ENCODE measurements at places on chromosomes 1 and 21. TPM values are rescaled to one million over a fixed set of nuclear protein-coding genes. Genes with fewer than 3 reads are reported as not detected.
A peak's percentile ranks its signal among the peaks of the same experiment; 100 is the strongest.

DNA sequence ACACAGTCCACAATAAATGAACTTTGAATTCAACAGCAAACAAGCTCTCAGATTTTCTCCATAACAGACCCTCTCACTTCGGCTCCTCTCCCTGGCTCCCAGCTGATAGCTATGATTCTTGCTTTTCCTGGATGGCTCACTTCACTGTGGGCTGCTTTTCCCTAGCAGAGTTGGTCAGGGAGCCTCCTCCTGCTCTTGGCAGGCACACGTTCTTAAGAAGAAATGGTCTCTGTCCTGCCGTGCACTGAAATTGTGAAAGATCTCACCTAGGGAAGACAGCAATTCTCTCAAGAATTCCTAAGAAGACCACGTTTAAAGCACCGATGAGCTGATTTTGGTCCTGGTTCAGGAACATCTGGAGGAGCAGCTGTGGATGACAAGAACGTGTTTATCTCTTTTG lies 148.5 kb upstream of the KCNK2 start:
- H3K36me3 ChIP-seq = no peaks in the 10 kb centered on the region
- DNase-seq = no peak
- no peak overlapping the region for H3K27ac ChIP-seq
- no peaks in the 10 kb centered on the region for H3K4me1 ChIP-seq
- H3K4me3 ChIP-seq = no peak overlapping the region

- H3K27ac ChIP-seq = no peak overlapping the region
- H3K36me3 ChIP-seq = no peaks in the 10 kb centered on the region
- H3K4me3 ChIP-seq = no peak overlapping the region
Measured at GRCh38 chr21:17834639-17835354, 15.6 kb upstream of the C21orf91 start.

DNA sequence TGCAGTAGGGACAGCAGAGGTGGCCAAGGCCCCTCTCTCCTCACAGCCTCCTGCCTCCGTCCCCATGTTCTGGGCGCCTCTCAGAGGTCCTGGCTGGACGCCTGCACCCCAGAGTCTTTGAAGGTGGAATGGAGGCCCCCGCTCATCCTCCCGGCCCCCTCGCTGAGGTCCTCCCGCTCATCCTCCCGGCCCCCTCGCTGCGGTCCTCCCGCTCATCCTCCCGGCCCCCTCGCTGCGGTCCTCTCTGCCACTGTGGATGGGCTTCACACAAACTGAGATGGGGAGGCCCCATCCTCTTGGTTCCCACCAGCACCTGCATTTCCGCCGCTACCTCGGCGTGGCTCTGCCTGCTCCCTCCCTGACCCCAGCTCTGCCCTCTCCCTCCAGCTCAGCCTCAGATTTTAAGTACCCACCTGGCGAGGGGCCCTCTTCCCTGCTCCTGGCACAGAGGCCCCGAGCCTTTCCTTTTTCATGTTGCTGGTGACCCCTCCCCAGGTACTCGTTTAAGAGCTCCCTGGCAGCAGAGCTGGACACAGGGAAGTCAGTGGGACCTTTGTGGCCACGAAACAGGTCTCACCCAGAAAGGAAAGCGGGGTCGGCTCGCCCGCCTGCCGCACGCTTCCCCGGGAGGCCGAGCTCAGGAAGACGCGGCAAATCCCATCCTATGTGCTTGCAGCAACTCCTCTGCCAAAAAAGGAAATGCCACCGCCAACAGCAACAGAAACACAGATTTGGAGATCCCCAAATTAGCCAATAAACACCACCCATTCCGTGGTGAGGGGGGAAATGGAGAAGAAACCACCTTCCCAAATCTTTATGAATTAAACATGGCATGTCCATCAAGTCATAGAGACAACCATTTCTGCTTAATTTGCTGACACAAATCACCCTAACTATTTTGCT lies 143.7 kb downstream of the PRDM16 start:
- DNase-seq = no peak
- no peak overlapping the region for H3K27ac ChIP-seq
- no peaks in the 10 kb centered on the region for H3K36me3 ChIP-seq
- no peaks in the 10 kb centered on the region for H3K27me3 ChIP-seq

DNA sequence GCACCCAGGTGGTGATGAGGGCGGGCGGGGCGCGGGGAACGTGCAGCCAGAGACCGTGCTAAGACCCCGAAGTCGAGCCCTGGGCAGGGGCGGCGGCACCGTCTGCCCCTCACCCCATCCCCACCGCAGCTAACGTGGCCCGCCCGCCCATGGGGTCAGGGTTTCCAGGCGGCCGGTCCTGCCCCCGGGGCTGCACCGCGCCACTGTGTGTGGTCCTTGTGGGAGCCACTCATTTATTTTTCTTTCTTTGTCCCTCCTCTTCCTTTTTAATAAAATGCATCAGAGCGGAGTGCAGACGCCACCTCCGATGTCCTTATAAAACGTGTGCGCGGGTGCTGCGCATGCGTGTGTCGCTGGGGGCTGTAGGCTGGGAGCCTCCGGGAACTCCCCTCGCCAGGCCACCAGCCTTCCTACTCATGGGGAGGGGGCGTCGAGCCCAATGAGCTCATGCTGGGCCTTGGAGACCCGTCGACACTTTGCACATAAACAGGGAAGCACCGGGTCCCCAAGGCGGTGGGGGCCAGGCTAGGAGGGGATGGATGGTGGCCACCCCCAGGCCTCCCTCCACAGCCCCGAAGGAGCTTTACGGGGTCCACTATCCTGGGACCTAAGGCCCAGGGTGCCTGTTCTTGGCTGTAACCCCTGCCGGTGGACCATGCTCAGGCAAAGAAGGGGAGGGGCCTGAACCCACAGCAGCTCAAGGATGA lies 59.9 kb downstream of the WNT9A start:
- H3K27ac ChIP-seq = peak overlapping the region; percentile 75
- H3K36me3 ChIP-seq = no peaks in the 10 kb centered on the region
- peaks cover 9% of the 10 kb centered on the region for H3K4me1 ChIP-seq
- peak overlapping the region; percentile 34 for H3K4me3 ChIP-seq

GRCh38 chr1:65009176-65009575 lies 42.8 kb upstream of the JAK1 start:
- H3K27me3 ChIP-seq = no peaks in the 10 kb centered on the region
- no peak overlapping the region for H3K27ac ChIP-seq
- no peak overlapping the region for H3K4me3 ChIP-seq
- DNase-seq = no peak
- no peaks in the 10 kb centered on the region for H3K4me1 ChIP-seq
- no peaks in the 10 kb centered on the region for H3K36me3 ChIP-seq

GRCh38 chr1:169326261-169326955 lies 41.2 kb downstream of the NME7 start:
- H3K4me3 ChIP-seq = no peak overlapping the region
- no peaks in the 10 kb centered on the region for H3K27me3 ChIP-seq
- H3K4me1 ChIP-seq = no peaks in the 10 kb centered on the region
- DNase-seq = no peak

DNA sequence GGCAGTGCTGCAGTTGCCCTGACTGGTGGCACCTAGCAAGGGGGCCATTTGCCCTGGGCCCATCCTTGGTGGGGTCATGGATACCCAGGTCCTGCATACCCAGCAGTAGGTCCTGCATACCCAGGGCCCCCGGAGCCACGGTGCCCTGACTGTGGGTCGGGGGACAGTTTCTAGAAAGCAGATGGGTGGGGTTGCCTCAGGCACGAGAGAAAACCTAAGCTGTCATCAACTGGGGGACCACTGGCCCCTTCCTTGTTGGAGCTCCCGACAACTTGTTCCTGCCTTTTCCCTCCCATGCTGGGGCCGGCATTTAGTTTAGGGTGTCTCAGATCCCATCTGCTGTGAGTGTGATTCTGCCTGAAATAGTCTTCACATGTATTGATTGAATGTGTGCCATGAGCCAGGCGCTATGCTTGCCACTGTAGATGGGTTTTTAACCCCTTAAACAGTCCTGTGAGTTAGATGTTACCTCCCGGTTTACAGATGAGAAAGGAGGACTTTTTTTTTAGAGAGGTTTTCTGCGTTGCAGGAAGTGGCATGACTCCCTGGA lies 15.6 kb downstream of the SPSB1 start:
- H3K36me3 ChIP-seq = no peaks in the 10 kb centered on the region
- no peak for DNase-seq
- H3K27me3 ChIP-seq = no peaks in the 10 kb centered on the region
- no peak overlapping the region for H3K27ac ChIP-seq
- H3K4me1 ChIP-seq = peaks cover 21% of the 10 kb centered on the region

DNA sequence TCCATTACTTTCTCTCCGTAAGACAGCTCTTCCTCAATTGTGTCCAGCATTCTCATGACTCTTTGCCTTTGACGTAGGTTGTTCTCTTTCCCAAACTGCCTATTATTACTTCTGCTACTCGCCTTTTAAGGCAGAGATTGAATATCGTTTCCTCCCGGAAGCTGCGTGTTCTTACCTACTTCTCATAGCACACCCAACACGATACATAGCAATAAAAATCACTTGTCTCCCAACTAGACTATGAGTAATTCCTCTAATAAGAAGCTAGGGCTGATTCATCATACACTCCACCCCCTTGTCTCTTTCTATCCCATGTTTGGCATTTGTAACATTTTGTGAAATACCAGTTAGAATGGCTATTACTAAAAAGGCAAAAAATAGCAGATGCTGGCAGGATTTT lies 55.8 kb upstream of the SGIP1 start:
- H3K27ac ChIP-seq = no peak overlapping the region
- no peaks in the 10 kb centered on the region for H3K36me3 ChIP-seq
- no peak for DNase-seq

DNA sequence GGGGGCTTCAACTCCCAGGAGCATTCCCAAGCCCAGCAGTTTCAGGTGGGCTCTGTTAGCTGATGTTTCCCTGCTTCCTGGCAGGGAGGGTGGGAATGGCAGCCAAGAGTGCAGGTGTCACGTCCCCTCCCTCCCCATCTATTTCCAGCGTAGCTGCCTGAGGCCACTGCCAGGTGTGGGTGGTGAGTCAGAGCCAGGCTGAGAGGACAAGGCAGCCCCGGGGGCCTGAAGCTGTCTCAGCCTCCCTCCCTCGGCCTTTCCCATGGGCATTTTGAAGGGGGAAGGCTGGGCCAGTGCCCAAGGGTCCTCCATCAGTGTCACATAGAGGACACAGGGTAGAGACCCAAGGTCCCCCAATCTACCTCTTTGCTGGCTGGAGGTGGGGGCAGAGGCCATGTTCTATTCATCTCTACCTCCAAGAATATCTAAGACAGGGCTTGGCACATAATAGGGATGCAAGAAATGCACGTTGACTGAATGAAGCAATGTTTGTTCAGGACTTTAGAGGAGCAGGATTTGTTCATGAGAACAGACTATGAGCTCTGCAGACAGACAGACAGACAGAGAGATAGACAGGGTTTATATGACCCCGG lies 34.4 kb upstream of the ID3 start:
- H3K4me1 ChIP-seq = no peaks in the 10 kb centered on the region
- no peak overlapping the region for H3K27ac ChIP-seq
- H3K27me3 ChIP-seq = no peaks in the 10 kb centered on the region
- DNase-seq = no peak
- no peak overlapping the region for H3K4me3 ChIP-seq
- no peaks in the 10 kb centered on the region for H3K36me3 ChIP-seq

GRCh38 chr21:25005388-25005787 lies 601.9 kb downstream of the MRPL39 start:
- H3K27ac ChIP-seq = no peak overlapping the region
- no peak for DNase-seq
- H3K36me3 ChIP-seq = no peaks in the 10 kb centered on the region

- H3K36me3 ChIP-seq = no peaks in the 10 kb centered on the region
- H3K4me3 ChIP-seq = no peak overlapping the region
- no peak overlapping the region for H3K27ac ChIP-seq
Measured at GRCh38 chr1:199218533-199218932, 579.7 kb downstream of the PTPRC start.

- peak; percentile 61 for DNase-seq
- no peaks in the 10 kb centered on the region for H3K27me3 ChIP-seq
- H3K36me3 ChIP-seq = no peaks in the 10 kb centered on the region
- peak overlapping the region; percentile 36 for H3K4me3 ChIP-seq
- H3K27ac ChIP-seq = peak overlapping the region; percentile 86
Measured at GRCh38 chr1:20732071-20732587, 374 bp downstream of the SH2D5 start.

- no peak for DNase-seq
- H3K27ac ChIP-seq = no peak overlapping the region
- H3K36me3 ChIP-seq = no peaks in the 10 kb centered on the region
- H3K4me1 ChIP-seq = peaks cover 17% of the 10 kb centered on the region
Measured at GRCh38 chr1:3773572-3774275, 1.2 kb downstream of the SMIM1 start.

- H3K4me1 ChIP-seq = peaks cover 8% of the 10 kb centered on the region
- H3K27me3 ChIP-seq = no peaks in the 10 kb centered on the region
- H3K36me3 ChIP-seq = no peaks in the 10 kb centered on the region
- H3K27ac ChIP-seq = peak overlapping the region; percentile 39
Measured at GRCh38 chr1:223700388-223700918, 11.9 kb upstream of the CAPN2 start.

DNA sequence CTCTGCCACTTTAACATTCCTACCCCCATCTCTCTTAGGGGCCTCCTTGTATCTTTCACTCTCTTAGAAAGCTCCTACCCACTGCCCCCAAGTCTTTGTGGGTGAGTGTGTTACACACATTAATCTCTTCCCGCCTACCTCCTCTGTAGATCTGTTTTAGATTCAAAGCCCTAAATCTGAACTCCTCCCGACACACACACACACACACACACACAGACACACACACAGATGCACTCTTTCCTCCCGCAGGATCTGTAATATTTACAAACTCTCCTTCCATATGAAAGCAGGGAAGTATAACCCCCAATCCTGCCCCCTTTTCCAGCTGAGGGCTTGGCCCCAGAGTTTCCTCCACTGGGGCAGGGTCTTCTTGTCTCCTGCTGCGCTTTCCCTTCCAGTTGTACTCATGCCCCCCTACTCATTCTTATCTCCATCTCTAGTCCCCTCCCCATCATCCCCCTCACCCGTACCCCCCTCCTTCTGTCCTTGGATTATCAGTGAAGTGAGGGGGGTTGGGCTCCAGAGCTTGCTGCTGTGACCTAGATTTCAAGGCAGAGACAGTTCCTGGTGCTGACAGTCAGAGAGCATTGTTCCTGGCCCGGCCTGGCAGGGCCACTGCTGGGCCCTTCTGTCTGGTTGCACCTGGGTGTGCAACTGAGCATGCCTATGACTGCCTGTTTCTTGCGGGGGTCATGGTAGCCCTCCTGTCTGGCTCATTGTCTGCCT lies 4.3 kb downstream of the PEA15 start:
- no peaks in the 10 kb centered on the region for H3K36me3 ChIP-seq
- peaks cover 20% of the 10 kb centered on the region for H3K4me1 ChIP-seq
- H3K27me3 ChIP-seq = no peaks in the 10 kb centered on the region
- no peak overlapping the region for H3K4me3 ChIP-seq
- no peak for DNase-seq
- H3K27ac ChIP-seq = no peak overlapping the region

Gene BCAR3
- 17.5 TPM for total RNA-seq

Gene AVPR1B
- not detected for total RNA-seq

Gene G0S2
- total RNA-seq = 121 TPM

Gene ADCY10
- 0.05 TPM for total RNA-seq

Gene KCNJ9
- total RNA-seq = not detected

Gene GABPA
- total RNA-seq = 24.1 TPM

Gene AMIGO1
- 8.3 TPM for total RNA-seq

Gene PCP4
- total RNA-seq = 4.7 TPM

Gene CD1E
- total RNA-seq = 0.23 TPM

All from ovary (tissue), 10 donors.